ENCODE measurements at places on chromosomes 12 and 14.

DNA sequence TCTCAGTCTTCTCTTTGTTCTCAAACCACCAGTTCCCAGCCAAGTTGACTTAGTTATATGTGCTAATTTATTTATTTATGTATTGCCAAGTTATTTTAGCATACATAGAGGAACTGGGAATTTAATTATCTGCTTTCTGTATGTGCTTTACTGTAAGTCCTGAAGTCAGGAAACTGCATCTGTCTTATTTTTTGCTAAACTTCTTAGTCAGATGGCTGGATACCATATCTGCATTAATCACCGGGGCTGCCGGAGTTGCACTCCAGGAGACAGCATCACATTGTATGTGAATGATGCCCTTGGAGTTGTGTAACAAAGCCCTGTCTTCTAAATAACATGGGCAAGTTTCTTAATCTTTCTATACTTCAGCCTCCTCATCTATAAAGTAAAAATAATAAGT, 96.2 kb downstream of the MON2 start:
- no peaks in the 10 kb centered on the region for H3K27me3 ChIP-seq

- no peak overlapping the region for H3K4me3 ChIP-seq
- H3K36me3 ChIP-seq: no peaks in the 10 kb centered on the region
- H3K27me3 ChIP-seq: no peaks in the 10 kb centered on the region
- no peaks in the 10 kb centered on the region for H3K4me1 ChIP-seq
- H3K27ac ChIP-seq: no peak overlapping the region
These were observed 119.8 kb downstream of the ASCL1 start for GRCh38 chr12:103077108-103077773.

- H3K27me3 ChIP-seq: no peaks in the 10 kb centered on the region
- DNase-seq: no peak
- H3K36me3 ChIP-seq: no peaks in the 10 kb centered on the region
- peaks cover 24% of the 10 kb centered on the region for H3K4me1 ChIP-seq
- no peak overlapping the region for H3K27ac ChIP-seq
These were observed 177.5 kb downstream of the EGLN3 start for GRCh38 chr14:33773205-33774030.

GRCh38 chr14:45070215-45070614, 13.7 kb upstream of the PRPF39 start:
- H3K36me3 ChIP-seq: peaks cover 12% of the 10 kb centered on the region
- no peak overlapping the region for H3K27ac ChIP-seq
- H3K27me3 ChIP-seq: no peaks in the 10 kb centered on the region

DNA sequence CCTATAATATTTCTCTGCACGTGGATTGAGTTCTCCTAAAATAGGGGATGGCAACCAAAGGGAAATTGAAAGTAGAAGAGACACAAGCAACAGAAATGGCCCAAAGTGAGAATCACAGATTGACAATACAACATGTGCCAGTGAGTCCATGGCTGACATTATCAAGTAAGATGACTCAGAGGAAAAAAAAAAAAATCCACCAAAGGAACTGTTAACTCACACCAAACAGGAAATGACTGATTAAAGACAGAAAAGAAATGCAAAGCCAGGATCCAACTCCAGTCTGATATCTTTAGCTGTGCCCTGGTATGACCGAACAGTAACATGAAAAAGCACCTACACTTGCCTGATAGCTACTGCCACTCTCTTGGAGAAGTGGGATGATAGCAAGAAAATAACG, 485.0 kb downstream of the PRKD1 start:
- H3K4me1 ChIP-seq: no peaks in the 10 kb centered on the region
- DNase-seq: no peak
- H3K4me3 ChIP-seq: no peak overlapping the region
- H3K27me3 ChIP-seq: peaks cover 21% of the 10 kb centered on the region

DNA sequence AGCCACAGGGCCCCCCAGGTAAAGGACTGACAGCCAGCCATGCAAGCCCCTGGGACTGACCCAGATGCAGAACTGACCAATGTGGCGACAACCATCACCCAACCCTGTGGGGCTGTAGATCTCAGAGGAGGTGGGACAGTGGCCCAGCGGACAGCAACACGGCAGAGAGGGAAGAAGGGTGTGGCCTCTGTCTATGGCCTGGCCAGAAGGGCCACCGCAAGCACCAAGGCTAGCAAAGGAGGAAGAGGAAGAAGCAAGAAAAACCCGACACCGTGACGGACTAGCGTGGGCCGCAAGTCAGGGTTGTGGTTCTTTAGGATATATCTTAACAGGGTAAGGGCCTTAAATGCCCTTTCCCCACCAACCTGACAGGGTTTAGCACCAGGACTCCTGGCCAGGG, 71.2 kb downstream of the ITPK1 start:
- no peaks in the 10 kb centered on the region for H3K36me3 ChIP-seq
- peaks cover 36% of the 10 kb centered on the region for H3K4me1 ChIP-seq
- no peak overlapping the region for H3K4me3 ChIP-seq
